ENCODE measurements at places on chromosomes 11 and 22.

- H3K36me3 ChIP-seq = no peaks in the 10 kb centered on the region
- peaks cover 4% of the 10 kb centered on the region for H3K27me3 ChIP-seq
- H3K4me3 ChIP-seq = no peak overlapping the region
- no peak overlapping the region for H3K27ac ChIP-seq
These were observed 65.5 kb upstream of the TCF20 start for GRCh38 chr22:42335839-42336378.

DNA sequence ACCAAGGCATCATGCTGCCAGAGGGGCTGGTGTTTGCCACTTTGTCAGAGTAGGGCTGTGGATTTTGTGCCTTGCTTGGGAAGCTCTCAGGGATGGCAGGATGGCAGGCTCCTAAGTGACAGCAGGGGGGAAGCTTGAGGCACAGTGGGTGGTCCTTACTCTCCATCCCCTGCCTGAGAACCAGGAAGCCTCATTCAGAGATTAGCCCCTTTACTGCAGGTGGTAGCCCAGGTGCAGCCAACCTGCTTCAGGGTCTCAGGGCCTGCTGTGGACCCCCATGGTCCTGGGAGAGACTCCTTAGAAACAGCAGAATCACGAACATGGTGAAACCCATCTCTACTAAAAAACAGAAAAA, 8.9 kb upstream of the ST3GAL4 start:
- H3K27me3 ChIP-seq = no peaks in the 10 kb centered on the region
- H3K4me3 ChIP-seq = peak overlapping the region; percentile 38
- H3K36me3 ChIP-seq = peaks cover 20% of the 10 kb centered on the region
- peaks cover 24% of the 10 kb centered on the region for H3K4me1 ChIP-seq
- no peak overlapping the region for H3K27ac ChIP-seq

DNA sequence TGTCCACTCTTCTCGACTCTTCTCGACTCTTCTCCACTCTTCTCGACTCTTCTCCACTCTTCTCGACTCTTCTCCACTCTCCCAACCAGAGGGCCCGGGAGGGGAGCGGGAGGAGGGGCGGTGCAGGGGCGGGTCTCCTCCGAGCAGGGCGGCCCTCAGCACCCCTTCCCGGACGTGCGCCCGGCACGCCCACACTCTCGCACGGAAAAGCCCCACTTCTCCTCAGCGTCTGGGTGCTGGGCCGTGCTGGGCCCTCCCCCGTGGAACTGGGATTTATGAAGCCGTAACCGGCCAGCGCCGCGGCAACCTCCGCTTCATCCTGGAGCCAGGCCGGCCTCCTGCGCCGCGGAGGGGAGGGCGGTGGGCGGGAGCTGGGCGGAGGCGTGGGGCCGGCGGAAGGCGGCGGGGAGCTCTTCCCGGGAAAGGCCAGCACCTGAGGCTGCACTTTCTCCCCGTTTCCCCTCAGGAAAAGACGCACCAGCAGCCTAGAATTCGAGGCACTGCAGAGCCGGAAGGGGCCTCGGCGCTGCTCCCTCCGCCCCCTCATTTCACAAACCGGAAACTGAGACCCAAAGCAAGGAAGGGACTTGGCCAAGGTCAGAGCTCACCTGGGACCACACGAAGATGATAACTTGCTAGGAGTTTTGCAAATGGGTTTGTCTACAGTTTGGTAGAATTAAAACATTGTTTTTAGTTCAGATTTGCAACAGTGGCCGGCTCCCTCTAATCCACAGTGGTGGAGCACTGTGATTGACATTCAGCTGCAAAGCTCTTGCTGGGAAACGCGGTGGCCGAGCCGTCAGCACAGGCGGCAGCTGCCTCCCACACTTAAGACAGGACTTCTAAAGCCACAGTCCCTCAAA, 31.6 kb upstream of the JAM3 start:
- H3K36me3 ChIP-seq = no peaks in the 10 kb centered on the region
- DNase-seq = peak; percentile 41
- peak overlapping the region; percentile 84 for H3K4me3 ChIP-seq
- peaks cover 62% of the 10 kb centered on the region for H3K4me1 ChIP-seq

DNA sequence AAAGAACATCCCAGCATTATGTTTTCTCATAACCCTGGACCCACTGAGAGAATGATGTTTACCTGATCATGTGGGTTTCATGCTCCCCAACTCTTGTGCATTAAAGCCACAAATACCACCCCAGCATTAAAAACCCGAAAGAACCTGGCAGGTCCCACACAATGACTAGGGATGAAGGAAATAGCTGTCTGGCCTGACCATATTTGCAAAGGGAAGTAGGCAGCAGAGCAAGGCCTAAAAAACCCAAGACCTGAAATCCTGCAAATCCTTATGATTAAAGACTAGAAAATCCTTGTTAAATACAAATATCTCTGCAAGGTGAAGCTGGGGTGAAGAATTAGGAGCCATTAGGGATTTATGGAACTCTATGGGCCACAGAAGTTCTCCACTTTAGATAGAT, 23.7 kb downstream of the PAK1 start:
- no peak overlapping the region for H3K27ac ChIP-seq
- no peak for DNase-seq
- no peak overlapping the region for H3K4me3 ChIP-seq

- H3K4me3 ChIP-seq = no peak overlapping the region
- no peak for DNase-seq
- no peaks in the 10 kb centered on the region for H3K27me3 ChIP-seq
- no peaks in the 10 kb centered on the region for H3K4me1 ChIP-seq
- H3K27ac ChIP-seq = no peak overlapping the region
These were observed 1879.0 kb upstream of the RAG2 start for GRCh38 chr11:38476808-38477575.
